ENCODE measurements at places on chromosomes 7 and 10.

GRCh38 chr10:88262591-88263234 is 320.4 kb downstream of the RNLS start:
- no peak for DNase-seq

DNA sequence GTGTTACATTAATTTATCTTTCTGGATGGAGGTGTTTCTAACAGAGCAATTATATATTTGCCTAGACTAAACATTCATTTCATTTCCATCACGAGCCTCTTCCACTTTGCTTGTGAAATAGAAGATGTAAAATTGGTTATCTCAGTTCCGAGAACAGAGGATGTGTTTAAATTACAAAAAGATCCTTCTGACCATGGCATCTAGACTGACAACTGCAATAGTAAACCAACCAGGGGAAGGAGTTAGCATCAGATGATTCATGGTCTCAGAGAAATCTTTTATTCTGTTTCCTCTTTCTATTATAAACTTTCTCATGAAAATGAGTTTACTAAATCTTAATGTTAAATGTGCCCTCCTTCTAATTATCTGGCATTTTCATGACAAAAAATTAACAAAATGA is 149.8 kb upstream of the WDR11 start:
- DNase-seq = no peak

- DNase-seq = no peak
Observed at GRCh38 chr7:125606671-125607070, 677.0 kb upstream of the POT1 start.

DNA sequence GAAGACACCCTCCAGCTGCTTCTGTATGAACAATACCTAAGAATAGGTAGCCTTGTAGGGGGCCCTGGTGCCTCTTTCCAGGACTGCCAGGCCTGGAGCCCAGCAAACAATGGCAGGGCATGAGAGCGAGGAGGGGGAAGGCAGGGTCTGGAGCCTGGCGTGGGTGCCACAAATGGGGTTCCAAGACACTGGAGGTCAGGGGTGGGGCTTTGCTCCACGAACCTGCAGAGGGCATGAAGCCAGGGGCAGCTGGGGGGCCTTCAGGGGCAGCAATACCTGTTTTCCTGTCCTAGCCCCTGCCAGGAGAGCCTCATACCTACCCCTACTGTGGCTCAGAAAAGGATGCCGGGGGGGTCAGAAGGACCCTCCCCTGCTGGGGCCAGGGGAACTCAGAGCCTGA is 61.6 kb downstream of the SLC29A4 start:
- DNase-seq = no peak

GRCh38 chr10:15813415-15813814 is 46.9 kb downstream of the MINDY3 start:
- no peak for DNase-seq

DNA sequence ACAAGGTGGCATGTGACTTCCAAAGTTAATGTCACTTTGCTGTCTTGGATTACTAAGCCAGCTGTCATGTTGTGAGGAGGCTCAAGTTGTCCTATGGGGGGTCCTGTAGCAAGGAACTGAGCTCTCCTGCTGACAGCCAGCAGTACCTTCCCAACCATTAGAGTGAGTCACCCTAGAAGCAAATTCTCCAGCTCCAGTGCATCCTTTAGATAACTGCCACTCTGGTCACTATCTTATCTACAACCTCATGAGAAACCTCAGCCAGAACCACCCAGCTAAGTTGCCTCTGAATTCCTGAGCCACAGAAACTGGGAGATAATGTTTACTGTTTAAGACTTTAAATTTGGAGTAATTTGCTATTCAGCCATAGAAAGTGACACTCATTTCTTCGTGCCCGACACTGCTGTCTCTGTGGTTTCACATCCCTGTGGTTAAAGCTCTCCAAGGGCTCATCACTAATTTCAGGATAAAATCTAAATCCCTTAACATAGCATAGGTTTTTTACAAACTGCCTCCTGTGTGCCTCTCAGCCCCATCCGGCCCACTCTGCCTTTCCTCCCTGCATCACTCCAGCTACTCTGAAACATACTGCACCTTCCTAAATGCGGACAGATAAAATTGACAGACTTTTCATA is 83.5 kb downstream of the PRR15 start:
- no peak for DNase-seq

DNA sequence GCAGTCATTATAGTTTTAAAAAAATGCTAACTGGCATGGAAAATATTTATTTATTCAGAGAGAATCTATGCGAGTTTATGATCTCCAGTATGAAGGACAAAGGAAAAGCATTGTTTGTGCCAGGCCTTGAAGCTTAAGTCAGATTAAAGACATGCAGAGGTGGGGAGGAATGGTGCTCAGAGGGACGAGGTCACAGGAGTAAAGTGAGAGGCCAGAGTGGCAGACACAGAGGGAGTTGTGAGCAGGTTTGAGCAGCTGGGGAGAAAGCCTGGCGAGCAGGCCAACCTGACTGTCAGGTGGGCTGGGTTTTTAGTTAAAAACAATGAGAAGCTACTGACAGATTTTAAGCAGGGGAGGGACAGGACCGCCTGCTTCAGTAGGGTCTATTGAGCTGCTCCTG is 6.8 kb upstream of the CCNY start:
- DNase-seq = no peak

DNA sequence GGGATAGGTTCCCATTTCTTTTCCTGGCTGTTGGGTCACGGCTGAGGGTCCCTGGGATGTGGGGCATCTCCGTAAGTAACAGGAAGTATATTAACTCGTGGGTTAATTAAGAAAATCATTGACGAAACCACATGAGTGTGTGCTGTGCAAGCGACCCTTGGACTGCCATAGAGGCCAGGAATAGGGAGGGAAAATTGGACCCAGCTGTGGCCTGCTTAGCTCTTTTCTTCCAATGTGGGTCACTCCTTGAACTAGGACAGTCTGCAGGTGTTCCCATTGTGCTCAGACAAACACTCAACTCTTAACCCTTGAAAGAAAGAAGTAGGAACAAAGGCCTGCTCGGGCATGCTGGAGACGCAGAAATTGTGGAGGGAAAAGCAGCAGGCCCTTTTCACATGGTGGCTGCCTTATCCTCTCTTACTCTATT is 25.6 kb upstream of the PLEKHA1 start:
- no peak for DNase-seq

DNA sequence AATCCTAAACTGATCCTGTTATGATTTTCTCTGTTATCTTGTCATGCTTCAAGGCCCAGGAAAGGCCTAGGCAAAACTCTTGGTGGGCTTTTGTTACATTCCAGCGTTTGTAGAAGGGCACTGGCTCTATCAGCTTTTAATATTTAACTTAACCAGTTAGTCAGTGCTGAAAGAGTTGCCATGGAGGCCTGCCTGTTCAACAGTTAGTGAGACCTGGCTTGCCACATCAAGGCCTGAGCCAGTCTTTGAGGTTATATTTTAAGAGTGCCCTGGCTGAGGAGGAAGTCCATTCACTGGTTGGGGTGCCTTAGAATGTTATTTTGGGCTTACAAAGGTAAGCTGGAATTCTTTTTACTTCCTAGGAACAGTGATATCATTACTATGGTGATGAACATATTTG is 144.1 kb upstream of the NRG3 start:
- DNase-seq = no peak

GRCh38 chr7:54189330-54189729 is 352.8 kb upstream of the VSTM2A start:
- no peak for DNase-seq

- DNase-seq = no peak
Observed at GRCh38 chr10:98242823-98243222, 25.2 kb downstream of the LOXL4 start.

Measured in HuH-7.5 (cell line).